ENCODE measurements at places on chromosomes 12 and 14.

DNA sequence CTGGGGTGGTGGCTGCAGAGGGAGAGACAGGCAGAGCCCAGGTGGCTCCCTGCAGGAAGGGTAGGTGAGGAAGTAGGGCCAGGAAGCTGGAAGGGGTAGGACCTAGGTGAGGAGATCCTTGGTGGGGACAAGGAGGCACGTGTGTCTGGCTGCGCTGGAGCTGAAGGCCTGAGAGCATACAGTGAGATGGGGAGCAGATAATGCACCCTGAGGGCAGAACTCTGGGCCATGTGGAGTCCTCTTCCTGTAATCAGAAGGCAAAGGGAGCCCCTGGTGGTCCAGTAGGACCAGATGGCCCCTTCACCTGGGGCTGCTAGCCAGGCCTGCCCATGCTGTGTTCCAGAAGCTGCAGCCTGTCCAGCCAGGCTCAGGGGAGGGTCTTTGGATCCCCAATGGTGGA is 15.3 kb upstream of the KRT80 start:
- no peak for DNase-seq

DNA sequence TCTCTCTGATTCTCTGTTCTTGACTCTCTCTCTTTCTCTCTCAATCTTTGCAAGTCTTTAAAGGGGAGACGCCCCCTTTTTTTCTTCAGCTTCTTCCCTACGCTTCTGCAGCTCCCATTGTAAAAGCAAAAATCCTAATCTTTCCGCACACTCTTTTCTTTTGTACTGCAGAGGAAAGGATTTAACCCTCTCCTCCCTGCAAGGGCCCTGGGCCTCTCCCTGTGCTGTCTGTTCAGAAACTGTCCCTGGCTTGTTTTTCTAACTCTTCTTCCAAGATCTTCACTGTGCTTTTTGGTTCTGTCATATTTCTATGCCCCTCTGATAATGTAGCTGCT is 10.9 kb upstream of the SALL2 start:
- DNase-seq: no peak

DNA sequence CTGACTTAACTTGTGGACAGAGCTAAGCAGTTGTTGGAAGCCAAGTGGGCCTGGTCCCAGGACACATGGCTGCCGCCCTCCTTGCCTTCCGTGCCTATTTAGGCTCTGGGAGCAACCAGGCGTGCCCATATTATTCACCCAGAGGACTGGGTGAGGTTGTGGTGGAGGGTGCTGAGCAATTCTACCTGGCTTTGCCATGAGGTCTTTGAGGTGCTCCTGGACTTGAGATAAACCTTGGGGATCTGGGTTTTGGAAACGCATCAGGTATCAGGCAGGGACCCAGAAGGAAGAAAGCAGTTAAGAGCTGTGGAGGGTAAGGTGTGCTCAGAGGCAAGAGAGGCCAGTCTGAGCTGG is 60.1 kb downstream of the EMP1 start:
- no peak for DNase-seq

GRCh38 chr12:124828264-124829007 is 35.2 kb downstream of the SCARB1 start:
- DNase-seq: peak; percentile 27

GRCh38 chr14:91310606-91311283 is 66.2 kb upstream of the GPR68 start:
- no peak for DNase-seq

DNA sequence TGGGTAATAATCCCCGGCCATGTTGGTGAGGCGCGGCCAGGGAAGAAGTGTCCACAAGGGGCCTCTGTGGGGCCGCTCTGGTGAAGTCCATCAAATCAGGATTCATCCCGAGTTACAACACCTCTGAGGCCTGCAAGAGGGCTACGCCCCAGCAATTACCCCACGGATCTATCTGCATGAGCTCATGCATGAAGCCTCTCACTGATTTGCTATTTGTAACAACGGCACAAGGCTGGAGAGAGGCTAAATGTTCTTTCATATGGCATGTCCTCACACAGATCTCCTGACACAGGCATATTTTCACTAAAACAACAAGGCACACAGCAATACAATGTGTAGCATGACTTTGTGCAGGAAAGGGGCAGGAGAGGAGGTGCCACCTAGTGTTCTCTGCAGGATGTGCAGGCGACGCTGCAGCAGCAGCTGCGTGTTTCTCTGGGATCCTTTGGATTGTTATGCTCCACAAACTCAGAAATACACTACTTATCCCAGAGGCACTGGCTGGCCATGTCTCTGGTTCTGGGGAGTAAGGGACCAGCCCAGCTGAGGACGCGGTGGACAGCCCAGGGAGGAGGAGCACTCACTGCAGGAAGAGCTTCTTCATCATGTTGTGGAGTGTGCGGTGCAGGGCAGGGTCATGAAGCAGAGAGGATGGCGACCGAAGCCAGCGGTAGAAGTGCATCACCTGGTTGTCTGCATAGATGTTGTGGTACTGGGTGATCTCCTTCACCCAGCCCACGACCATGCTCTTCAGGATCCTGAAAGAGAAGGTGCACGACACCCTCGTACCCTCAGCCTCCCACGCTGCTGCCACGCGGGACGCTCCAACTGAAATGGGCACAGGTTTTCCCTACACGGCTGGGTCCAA is 20.2 kb downstream of the P2RX2 start:
- no peak for DNase-seq

- DNase-seq: peak; percentile 61
Observed at GRCh38 chr12:121214855-121215745, 5.2 kb downstream of the P2RX4 start.

- DNase-seq: no peak
Observed at GRCh38 chr12:108199106-108199505, 70.0 kb downstream of the WSCD2 start.

DNA sequence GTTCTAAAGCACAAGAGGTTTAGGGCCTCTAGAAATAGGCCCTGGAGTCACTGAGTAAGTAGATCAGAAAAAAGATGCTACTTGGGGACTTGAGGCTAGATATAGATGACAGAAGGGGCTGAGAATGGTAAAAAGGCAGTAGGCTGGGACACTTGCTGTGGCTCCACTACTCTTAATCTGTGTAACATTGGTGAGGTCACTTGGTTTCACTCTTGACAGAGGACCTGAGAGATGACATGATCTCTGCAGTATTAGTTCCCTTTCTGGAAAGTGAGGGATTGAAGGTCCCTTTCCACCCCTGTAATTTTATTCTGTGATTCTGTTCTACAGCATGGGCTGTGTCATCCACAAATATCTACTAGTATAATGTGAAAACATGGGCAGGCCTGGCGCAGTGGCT is 39.7 kb downstream of the MAPKAPK5 start:
- no peak for DNase-seq

GRCh38 chr12:50690925-50691324 is 73.0 kb upstream of the ATF1 start:
- no peak for DNase-seq

DNA sequence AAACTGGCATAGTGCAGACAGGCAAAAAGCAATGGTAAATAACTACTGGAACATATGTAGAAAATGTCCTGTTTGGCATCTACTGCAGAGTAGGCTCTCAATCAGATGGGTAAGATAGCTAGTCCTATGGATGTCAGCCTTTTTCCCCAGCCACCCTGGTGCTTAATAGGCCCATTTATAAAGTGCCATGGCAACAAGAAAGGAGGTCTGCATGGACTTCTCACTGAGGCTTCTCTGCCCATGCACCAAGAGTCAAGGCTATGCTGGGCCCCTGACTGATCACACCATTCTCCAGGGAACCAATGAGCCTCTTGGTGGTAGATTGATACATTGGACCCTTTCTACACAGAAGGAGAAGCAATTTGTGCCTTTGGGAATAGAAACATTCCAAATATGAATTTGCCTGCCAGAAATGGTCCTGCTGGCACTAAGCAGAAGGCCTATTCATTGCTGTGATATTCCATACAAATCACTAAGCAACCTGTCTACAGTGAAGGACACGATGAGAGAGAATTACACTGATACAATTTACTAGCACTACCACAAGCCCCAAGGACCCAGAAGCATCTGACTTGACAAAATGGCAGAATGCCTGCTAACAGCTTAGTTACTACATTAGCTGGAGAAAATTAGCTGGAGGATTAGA is 43.8 kb downstream of the RESF1 start:
- no peak for DNase-seq

DNA sequence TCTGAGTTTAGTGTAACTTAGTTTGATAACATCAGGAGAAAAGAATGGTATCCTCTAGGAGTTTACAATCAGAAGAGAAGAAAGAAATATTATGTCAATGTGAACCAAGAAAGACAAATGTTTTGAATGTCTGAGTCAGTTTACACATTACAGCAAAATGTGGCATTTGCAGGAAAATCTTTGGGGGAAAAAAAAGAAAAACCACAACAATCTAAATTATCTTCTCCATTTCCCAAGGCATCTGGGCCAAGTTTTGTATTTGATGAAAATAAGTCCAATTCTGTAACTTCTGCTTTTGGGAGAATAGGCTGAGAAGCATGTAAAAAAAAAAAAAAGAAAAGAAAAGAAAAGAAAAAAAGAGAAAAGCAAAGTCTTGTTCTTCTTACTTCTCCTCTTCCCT is 58.8 kb upstream of the FLRT2 start:
- DNase-seq: peak; percentile 35

DNA sequence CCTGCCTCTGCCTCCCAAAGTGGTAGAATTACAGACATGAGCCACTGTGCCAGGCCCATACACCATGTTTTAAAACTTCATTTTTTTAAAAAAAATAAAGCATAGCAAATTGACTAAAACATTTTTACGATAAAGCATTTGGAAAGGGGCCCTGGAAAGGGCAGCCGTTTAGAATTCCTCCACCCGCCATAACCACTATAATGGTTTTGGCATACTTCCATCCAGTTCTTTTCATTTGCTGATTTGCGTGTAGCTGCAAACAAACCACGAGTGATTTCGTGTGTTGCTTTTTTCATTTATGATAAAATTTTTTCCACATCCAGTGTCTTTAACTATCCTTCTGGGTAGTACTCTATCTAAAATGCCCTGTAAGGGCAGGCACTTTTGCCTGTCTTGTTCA is 91.8 kb upstream of the RIN3 start:
- DNase-seq: peak; percentile 88

- no peak for DNase-seq
Observed at GRCh38 chr14:71466251-71466650, 466.0 kb upstream of the RGS6 start.

DNA sequence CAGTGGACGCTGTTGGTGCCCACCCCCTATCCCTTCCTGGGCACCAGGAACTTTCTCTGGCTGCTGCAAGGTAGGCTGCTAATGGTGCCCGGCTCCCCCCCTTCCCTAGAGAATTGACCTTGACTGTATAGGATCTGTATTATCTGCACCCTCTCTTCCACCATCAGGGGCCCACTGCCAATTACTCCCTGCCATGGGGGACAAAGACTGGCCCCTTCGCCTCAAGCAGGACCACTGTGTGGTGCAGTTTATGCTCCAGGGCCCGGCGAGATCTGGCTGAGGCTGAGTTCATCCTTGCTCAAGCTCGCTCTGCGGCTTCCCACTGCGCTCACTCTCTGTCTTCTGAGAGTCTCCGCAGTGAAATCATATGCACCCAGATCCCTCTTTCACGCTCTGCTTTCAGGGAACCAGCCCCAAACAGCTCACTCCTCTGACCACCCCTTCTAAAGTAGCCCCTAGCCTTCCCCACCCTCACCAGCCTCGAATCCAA is 95.2 kb downstream of the LGMN start:
- DNase-seq: no peak
